PC-3 (cell line): ENCODE measurements at places on chromosomes 12 and 14. TPM values are rescaled to one million over a fixed set of nuclear protein-coding genes. Genes with fewer than 3 reads are reported as not detected.

DNA sequence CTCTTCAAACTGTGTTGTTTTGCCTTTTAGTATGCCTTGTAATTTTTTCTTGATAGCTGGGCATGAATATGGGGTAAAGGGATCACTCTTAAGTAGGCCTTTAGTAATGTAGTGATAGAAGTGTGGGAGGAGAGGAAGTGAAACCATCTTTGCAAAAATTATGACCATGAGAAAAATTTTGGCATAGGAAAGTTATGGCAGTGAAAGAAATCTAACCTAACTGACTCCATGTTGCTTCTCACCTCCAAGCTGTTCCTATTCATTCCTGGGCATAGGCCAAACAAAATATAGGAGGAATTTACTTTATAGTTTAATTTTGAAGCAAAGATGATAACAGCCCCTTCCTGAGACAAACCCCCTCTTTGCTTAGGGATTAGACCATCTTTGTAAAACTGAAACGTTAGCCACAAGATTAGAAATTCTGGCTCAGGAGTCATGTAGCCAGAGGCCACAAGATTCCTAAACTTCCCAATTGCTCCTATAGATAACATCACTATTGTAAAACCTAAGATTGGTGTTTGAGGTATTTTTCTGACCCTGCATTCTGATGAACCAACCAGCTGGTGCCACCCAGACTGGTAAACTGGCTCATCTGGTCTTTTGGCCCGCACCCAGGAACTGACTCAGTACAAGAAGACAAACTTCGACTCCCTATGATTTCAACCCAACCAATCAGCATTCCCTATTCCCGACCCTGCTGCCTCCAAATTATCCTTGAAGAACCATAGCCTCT is 45.8 kb downstream of the CRADD start:
- peak; percentile 98 for DNase-seq

DNA sequence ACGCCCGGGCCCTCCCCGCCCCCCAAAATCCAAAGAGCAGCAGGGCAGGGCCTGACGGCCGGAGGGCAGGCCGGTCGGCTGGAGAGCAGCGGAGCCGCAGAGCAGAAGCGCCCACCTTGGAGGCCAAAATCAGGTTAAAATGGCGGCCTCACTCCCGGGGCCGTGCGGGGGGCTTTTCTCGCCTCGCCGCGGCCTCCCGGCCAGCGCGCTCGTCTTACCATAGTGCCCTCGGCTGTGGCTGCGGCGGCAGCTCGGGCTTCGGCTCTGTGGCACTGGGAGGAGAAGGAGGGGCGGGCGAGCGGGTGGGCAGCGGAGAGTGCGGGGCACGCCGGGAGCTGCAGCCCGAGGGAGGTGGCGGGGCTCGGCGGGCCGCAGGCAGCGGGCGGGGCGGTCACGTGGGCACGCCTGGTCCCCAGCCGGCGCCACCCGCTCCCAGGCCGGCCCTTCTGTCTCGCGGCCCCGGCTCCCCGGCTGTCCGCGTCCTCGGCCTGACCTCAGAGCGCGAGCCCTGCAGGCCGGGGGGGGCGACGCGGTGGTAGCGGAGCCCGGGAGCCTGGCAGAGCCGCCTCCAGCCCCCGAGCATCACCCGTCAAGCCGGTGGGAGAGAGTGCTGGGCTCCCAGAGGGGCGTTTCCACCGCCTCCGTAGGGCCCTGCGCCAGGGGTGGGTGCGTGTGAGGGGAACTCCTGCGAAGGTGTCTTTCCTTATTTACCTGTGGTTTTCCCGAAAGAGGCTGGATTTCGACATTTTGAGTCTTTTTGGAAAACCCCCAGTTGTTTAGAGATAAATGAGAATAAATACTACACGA is at the start of gene CFL2:
Gene CFL2 (minus strand): TSS at position 274 of the 807 bp plus-strand sequence. CDS start 53 bp downstream, at position 221.
- peak; percentile 75 for DNase-seq

FAM186B gene
- 0.80 and 1.1 TPM in 2 replicates for total RNA-seq

GPR65 gene
- total RNA-seq: not detected in 2 replicates

HOXC4 gene
- 1.8 and 2.6 TPM in 2 replicates for total RNA-seq

POU6F1 gene
- total RNA-seq: 0.17 and 6.9 TPM in 2 replicates

RNU4-1 gene
- total RNA-seq: under 0.01 TPM in 2 replicates

LIN7A gene
- total RNA-seq: not detected in 2 replicates
